Activated CD4-positive, CD25-positive, alpha-beta regulatory T cell (primary cell): ENCODE measurements at places on chromosomes 5 and 9.

DNA sequence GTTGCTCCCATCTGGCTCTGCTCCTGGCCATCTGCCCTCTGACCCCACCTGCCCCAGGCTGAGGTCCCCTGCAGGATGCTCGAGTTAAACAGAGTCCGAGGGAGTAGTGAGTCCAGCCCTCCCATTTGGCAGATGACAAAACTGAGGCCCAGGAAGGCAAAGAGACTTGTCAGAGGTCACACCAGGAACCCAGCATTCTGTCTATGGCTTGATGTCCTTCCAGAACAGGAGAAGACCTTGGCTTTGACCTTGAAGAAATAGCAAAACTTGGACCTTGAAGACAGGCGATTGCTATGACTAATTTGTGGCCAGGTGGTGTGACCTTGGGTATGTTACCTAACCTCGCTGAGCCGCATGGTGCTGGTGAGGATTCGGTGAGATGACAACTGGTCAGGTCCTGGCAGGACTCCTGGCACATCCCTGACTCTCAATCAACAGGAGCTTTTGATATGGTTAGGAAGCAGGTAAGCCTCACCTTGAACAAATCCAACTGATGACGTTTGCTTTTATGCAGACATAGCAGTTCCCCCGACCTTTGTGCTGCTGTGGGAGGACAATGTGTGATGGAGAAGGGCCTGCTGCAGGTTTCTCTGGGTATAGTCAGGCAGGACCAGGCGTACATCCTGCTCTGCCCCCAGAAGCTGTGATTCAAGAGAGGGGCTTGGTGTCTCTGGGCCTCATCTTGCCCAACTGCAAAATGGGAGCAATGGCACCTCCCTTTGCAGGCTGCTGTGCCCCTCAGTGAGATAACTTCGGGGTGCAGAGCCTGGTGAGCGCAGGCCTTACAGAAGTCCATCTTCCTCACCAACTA, 198.7 kb downstream of the C9orf50 start:
- no peak for DNase-seq

DNA sequence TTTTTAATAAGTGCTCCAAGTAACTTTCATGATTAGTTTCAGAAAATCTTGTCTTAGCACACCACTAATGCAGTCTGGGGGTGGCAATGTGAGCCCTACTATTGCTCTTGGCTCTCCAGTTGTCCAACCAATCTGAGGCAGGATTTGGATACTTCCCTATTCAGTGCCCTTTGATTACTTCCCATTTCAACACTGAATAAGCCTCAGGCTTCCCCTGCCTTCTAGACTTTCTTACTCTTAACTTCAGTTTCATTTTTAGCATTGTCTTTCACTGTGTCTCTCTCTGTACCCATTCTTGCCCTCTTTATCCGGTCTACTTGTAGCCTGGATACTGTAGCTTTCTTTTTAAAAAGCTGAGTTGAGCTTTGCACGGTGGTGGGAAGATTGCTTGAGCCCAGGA, 186.1 kb downstream of the C9orf152 start:
- DNase-seq = no peak

GRCh38 chr9:6237267-6237666, 21.7 kb downstream of the IL33 start:
- no peak for DNase-seq

DNA sequence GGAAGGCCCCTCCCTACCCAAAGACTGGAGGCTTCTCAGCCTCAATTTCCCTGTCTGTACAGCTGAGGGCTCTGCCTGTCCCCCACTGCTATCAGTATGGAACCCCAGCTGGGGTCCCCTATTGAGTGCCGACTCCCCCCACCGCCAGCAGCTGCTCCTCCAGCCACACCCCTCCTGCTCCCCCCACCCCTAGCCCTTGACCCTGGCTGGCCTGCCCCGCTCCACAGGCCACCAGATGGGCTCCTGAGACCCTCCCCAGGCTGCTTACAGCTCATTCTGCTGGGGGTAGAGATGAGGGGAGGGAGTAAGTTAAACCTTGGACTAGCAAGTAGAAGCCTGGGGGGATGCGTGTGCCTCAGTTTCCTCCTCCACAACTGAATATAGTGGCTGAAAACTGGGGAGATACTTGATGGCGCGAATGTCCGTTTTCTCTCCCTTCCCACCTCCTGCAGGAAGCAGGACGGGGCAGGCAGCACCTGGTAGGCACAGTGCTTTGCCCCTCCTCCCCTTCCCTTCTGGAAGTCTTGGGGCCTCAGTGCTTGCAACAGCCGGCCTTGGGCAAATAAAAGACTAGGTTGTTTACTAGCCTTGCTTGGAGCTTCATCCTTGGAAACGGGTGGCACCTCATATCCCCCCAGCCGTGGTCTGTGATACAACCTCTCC, 19.1 kb downstream of the URM1 start:
- DNase-seq = no peak

GRCh38 chr5:181164076-181164952, 16.9 kb downstream of the OR2V2 start:
- DNase-seq = no peak

DNA sequence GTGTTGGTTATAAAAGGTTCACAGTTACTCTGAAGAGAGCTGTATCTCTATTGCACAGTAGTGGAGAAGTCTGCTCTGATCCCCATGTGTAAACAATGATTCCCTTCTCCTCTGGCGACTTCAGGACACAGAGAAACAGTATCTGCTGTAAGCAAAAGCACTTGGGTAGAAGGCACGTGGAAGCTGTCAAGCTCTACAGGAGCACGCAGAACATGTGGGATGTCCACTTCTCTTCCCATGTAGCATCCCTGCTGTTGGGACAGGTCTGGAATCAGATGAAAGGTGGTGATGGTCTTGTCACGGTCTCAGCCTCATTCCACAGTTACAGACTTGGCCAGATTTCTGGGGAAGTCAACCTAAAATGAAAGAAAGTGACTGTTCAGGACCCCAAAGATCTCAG, 9.4 kb upstream of the MAPK9 start:
- DNase-seq = no peak

GRCh38 chr9:104658496-104659195, 35.7 kb upstream of the OR13D1 start:
- DNase-seq = no peak

GRCh38 chr5:169150108-169150507, 150.8 kb downstream of the SLIT3 start:
- DNase-seq = no peak
